Mucosa of descending colon (tissue), 3 donors: ENCODE measurements at places on chromosomes 13 and 19. TPM values are rescaled to one million over a fixed set of nuclear protein-coding genes. Genes with fewer than 3 reads are reported as not detected.

Gene ATP8B3
- 1.2 TPM for total RNA-seq

Gene ICAM4
- 0.24 TPM for total RNA-seq

DNA sequence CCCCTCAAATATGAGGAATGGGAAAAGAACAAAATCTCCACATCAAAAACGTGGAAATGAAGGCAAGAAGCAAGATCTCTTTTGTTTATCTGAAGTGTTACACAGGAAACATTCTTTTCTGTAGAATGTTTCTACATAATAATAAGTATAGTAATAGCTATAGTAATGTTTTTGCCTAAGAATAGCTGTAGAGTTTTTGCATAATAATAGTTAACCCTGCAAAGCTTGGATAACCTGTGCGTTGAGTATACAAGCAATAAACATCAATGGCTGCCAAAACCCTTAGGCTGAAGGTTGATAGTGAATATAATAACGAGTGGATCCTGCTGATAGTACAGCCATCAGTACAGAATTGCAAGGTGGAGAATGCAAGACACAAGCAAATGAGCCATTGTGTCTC, 11.1 kb upstream of the LILRA5 start:
- no peak for DNase-seq

- DNase-seq: no peak
Observed at GRCh38 chr13:78420814-78421213, 182.5 kb downstream of the POU4F1 start.

- no peak for DNase-seq
Observed at GRCh38 chr19:2544576-2545415, 68.9 kb downstream of the GADD45B start.

DNA sequence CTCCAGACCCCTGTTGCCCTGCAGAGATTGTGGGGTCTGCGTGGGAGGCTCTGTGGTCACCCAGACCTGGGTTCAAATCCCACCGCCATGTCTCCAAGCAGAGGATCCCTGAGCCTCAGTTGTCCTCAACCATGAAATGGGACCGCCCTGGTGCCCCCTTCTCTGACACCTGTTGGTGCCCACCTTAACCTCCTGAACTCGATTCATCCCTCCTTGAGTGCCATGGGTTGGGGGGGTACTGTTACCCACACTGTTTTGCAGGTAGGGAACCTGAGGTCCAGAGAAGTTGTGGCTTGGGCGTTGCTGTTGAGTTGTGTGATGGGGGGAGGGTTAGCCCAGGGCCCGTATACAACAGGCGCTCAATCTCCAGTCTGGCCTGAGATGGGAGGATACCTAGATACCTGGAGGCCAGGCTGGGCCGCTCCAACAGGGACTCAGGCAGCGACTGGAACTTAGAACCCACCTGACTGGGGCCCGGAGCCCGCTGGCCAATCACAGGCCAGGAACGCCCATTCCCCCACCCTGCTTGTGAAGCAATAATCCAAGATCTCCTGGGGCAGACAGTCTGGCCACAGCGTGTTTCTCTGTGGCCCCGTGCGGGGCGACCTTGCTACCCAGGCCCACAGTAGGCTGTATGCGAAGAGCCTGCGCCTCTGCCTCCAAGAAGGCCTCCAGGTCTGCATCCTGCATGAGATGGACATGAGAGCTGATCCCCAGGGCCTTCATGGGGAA, 2.8 kb downstream of the ARID3A start:
- DNase-seq: no peak
